ENCODE measurements at places on chromosomes 4 and X.

DNA sequence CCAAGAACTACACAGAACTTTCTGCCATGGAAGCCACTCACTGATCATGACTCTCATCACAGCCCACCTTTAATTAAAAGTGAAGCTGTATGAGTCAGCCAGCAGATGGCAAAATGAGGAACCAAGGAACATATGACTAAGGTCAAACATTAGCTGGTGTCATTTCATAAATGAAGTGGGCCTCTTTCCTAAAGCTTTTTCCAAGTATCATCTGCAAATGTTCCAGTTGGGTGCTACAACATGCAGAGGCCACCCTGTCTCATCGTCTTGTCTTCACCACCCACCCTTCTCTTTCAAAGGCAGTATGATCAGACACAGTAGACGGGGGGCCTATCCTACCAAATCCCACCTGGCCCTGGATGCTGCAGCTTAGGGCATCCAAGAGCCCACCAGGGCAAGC is 9.2 kb upstream of the EOLA1 start:
- H3K36me3 ChIP-seq = peaks cover 5% of the 10 kb centered on the region
- H3K4me3 ChIP-seq = no peak overlapping the region
- no peaks in the 10 kb centered on the region for H3K27me3 ChIP-seq
- no peaks in the 10 kb centered on the region for H3K4me1 ChIP-seq
- DNase-seq = no peak
- no peak overlapping the region for H3K27ac ChIP-seq

GRCh38 chr4:37830640-37831039 is 4.2 kb downstream of the PGM2 start:
- H3K4me1 ChIP-seq = peaks cover 22% of the 10 kb centered on the region
- no peak overlapping the region for H3K4me3 ChIP-seq
- H3K27me3 ChIP-seq = no peaks in the 10 kb centered on the region
- H3K36me3 ChIP-seq = peaks cover 13% of the 10 kb centered on the region
- H3K27ac ChIP-seq = no peak overlapping the region

DNA sequence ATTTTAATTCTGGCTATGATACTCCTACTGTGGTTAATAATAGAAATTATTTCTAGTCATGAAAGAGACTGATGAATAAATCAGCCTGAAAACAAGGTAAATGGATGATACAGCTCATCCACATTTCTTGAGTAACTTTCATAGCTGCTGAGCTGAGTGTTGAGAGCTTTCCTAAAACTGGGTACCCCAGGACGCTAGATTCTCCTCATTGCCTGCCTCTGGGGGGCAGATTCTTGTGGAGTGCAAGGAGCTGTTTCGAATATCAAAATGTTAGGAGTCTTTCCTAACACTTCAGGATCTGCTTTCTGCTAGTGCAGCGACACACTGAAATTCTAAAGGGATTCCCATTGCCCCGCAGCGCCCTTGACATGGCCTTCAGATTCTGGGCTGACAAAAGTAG is 2.1 kb downstream of the MND1 start:
- H3K4me1 ChIP-seq = peaks cover 19% of the 10 kb centered on the region
- no peak overlapping the region for H3K4me3 ChIP-seq
- H3K27me3 ChIP-seq = no peaks in the 10 kb centered on the region
- no peak for DNase-seq
- no peaks in the 10 kb centered on the region for H3K36me3 ChIP-seq

DNA sequence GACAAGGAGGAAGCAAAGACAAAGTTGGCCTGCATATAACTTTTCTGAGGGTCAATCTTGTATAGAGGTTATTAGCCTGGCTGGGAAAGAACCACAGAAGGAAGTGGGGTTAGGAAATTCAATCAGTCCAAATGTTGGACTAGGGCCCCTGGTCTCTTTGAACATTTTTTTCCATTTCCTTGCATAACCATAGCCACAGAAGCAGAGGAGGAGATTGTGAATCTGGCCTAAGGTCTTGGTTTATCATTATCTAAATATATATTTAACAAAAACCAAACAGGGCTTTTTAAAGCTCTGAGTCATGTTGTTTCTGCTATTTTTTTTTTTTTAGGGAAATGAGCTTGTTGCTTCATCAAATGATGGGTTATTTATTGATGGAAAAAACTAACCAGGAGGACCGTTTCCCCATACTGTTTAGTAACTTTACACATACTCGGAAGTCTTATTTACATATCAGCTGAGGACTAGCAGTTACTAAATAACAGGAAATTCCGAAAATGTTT is 97.7 kb upstream of the ACSL4 start:
- H3K4me1 ChIP-seq = peaks cover 15% of the 10 kb centered on the region
- H3K4me3 ChIP-seq = no peak overlapping the region
- H3K27me3 ChIP-seq = no peaks in the 10 kb centered on the region
- DNase-seq = no peak
- no peaks in the 10 kb centered on the region for H3K36me3 ChIP-seq
- H3K27ac ChIP-seq = no peak overlapping the region

GRCh38 chrX:9370893-9371292 is 94.0 kb upstream of the TBL1X start:
- no peaks in the 10 kb centered on the region for H3K27me3 ChIP-seq
- H3K27ac ChIP-seq = no peak overlapping the region
- no peak overlapping the region for H3K4me3 ChIP-seq
- no peaks in the 10 kb centered on the region for H3K36me3 ChIP-seq
- DNase-seq = no peak

GRCh38 chrX:49282647-49283011 is 13.0 kb downstream of the PPP1R3F start:
- DNase-seq = no peak
- no peaks in the 10 kb centered on the region for H3K4me1 ChIP-seq
- H3K27ac ChIP-seq = no peak overlapping the region
- H3K4me3 ChIP-seq = no peak overlapping the region

GRCh38 chr4:184819786-184820185 is 6.0 kb downstream of the ACSL1 start:
- no peak overlapping the region for H3K4me3 ChIP-seq
- peaks cover 36% of the 10 kb centered on the region for H3K4me1 ChIP-seq
- DNase-seq = no peak
- H3K36me3 ChIP-seq = no peaks in the 10 kb centered on the region
- no peak overlapping the region for H3K27ac ChIP-seq

GRCh38 chr4:29058531-29058930 is 1661.6 kb upstream of the PCDH7 start:
- no peak for DNase-seq
- H3K27me3 ChIP-seq = peaks cover 4% of the 10 kb centered on the region
- H3K27ac ChIP-seq = no peak overlapping the region
- H3K36me3 ChIP-seq = no peaks in the 10 kb centered on the region
- no peak overlapping the region for H3K4me3 ChIP-seq
- H3K4me1 ChIP-seq = no peaks in the 10 kb centered on the region

DNA sequence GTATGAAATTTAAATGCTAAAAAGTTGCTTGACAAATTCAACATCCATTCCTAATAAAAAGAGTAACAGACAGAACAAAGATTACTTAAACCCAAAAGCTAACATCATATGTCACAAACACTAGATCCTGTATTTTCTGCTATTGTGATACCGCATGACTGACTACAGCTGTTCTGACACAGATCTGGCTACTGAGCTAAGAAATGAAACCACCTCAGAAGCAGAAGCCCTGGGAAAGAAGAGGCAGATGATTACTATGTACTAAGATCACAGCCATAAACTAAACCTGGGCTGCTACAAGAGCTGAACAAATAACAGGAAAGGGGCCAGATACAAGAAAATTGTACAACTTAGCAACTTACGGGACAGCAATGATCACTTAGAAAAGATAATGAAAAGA is 9.4 kb downstream of the LETM1 start:
- peaks cover 1% of the 10 kb centered on the region for H3K36me3 ChIP-seq
- H3K27me3 ChIP-seq = no peaks in the 10 kb centered on the region
- H3K27ac ChIP-seq = no peak overlapping the region

DNA sequence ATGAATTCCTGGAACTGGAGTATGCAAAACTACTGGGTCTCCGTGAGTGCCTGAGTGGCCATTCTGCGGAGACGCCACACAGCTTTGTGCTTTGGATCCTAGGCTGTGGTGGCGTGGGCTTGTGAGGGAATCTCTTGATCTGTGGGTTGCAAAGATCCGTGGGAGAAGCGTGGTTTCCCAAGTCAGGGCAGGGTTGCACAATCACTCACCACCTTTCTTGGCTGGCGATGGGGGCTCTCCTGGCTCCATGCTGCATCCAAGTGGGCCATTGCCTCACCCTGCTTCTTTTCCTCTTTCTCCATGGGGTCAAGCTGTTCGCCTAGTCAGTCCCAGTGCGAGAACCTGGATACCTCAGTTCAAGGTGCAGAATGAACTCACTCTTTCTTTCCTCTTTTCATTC is 62.5 kb downstream of the SLAIN2 start:
- no peak for DNase-seq
- no peaks in the 10 kb centered on the region for H3K27me3 ChIP-seq
- no peak overlapping the region for H3K4me3 ChIP-seq
- peaks cover 7% of the 10 kb centered on the region for H3K36me3 ChIP-seq
- no peak overlapping the region for H3K27ac ChIP-seq

- no peak for DNase-seq
- no peaks in the 10 kb centered on the region for H3K27me3 ChIP-seq
- H3K4me1 ChIP-seq = no peaks in the 10 kb centered on the region
- H3K4me3 ChIP-seq = no peak overlapping the region
- no peaks in the 10 kb centered on the region for H3K36me3 ChIP-seq
- no peak overlapping the region for H3K27ac ChIP-seq
Observed at GRCh38 chr4:82553020-82553419, 8.8 kb downstream of the TMEM150C start.

DNA sequence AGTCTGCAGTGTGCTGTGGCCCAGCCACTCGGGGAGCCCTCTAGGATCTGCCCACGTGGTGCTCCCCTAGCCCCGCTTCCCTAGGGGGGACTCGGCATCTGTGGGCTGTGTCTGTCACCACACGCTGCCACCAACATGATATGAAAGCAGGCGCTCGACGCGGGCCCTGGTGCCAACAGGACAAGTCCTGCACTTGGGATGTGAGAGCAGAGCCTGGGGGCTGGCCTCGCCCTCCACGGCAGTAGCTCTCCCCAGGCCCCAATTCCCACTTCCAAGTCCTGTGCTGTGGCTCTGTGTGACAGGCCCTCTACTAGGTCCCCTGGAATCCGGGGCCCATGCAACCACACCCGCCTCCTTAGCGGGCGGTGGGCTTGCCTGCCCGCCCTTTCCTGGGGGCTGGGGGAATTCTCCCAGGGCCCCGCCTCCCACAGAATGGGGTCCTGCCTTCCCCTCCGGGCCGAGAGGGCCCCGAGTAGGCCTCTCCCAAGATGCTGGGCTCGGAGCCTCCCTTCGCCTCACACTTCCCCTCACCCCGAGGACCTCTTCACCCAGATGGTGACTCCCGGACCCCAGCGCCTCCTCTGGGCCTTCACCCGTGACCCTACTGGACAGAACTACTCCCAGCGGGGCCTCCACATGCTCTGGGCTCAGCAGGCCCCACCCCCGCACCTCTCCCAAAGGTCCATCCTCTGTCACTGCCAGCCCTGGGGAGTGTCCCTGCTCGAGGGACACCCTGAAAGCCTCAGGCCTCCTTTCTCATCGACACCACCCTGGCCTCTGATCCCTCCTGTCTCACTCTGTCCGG is 11.2 kb downstream of the LRPAP1 start:
- no peaks in the 10 kb centered on the region for H3K4me1 ChIP-seq
- H3K4me3 ChIP-seq = no peak overlapping the region
- H3K27ac ChIP-seq = no peak overlapping the region
- H3K27me3 ChIP-seq = no peaks in the 10 kb centered on the region
- H3K36me3 ChIP-seq = peaks cover 21% of the 10 kb centered on the region
- peak; percentile 87 for DNase-seq

GRCh38 chr4:123832173-123833026 is 435.8 kb downstream of the SPRY1 start:
- peaks cover 54% of the 10 kb centered on the region for H3K4me1 ChIP-seq
- H3K36me3 ChIP-seq = peaks cover 2% of the 10 kb centered on the region
- DNase-seq = no peak
- peak overlapping the region; percentile 3 for H3K4me3 ChIP-seq

- no peaks in the 10 kb centered on the region for H3K4me1 ChIP-seq
- no peaks in the 10 kb centered on the region for H3K27me3 ChIP-seq
- H3K27ac ChIP-seq = no peak overlapping the region
Observed at GRCh38 chr4:184309241-184310170, 91.8 kb upstream of the ENPP6 start.

GRCh38 chr4:28916585-28916984 is 1803.6 kb upstream of the PCDH7 start:
- DNase-seq = no peak
- H3K4me1 ChIP-seq = no peaks in the 10 kb centered on the region
- no peaks in the 10 kb centered on the region for H3K36me3 ChIP-seq
- no peak overlapping the region for H3K27ac ChIP-seq
- no peak overlapping the region for H3K4me3 ChIP-seq

DNA sequence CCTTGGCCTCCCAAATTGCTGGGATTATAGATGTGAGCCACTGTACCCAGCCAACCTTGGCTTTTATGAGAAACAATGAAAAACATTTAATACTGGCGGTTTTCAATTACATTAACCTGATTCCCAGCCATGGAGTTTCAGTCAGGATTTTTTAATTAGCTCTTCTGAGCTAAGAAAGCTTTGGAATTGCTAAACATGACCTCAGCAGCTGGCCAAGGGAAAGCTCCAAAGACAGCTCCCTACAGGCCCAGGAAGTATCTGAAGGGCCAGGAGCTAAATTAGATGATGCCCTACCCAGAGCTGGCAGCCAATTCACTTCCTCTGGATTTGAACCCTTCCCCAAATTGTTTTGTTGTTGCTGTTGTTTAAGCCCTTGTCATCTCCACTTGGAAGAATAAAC is 26.5 kb upstream of the FUNDC1 start:
- H3K27me3 ChIP-seq = no peaks in the 10 kb centered on the region
- H3K4me1 ChIP-seq = peaks cover 5% of the 10 kb centered on the region
- no peak overlapping the region for H3K27ac ChIP-seq
- no peak for DNase-seq
- no peak overlapping the region for H3K4me3 ChIP-seq

DNA sequence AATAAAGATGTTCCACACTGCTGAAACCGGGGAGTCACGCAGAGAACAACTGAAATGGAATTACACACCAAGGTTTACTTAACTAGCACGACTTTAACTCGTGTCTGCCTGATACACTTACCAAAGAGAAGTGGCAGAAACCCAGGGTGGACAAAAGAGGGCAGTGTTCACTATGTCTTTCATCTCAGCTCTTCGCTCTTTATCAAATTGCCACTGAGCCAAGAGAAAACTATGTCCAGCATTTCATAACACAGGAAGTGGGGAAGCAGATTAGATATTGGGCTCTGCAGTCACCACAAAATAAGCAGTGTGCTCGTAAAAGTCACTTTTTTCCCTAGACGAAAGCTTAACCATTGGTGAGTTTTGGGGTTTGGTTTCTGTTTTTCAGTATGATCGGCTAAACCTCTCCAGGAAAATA is 155.7 kb downstream of the CHIC2 start:
- no peaks in the 10 kb centered on the region for H3K36me3 ChIP-seq
- peaks cover 45% of the 10 kb centered on the region for H3K4me1 ChIP-seq
- no peaks in the 10 kb centered on the region for H3K27me3 ChIP-seq

DNA sequence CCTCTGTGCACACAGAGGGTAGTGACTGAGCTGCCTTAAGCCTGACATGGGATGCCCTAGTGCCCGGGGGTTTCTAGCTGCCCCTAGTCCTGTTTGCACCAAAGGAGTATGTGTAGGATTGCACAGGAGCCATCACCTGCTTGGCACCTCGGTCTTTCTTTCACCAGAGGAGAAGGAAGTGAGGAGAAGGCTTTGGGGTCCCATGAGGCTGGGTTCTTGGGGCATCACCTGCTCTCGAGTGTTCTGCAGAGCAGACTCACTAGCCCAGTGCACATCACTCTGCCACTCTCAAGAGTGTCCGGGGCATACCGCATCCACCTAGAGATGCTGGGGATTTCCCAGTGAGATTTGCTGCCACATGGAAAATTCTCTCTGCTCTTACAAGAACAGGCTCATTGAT is 40.5 kb upstream of the GPR78 start:
- no peak overlapping the region for H3K4me3 ChIP-seq
- peak; percentile 30 for DNase-seq
- no peak overlapping the region for H3K27ac ChIP-seq
- H3K4me1 ChIP-seq = peaks cover 6% of the 10 kb centered on the region
